ENCODE measurements at places on chromosomes 16 and 17.

DNA sequence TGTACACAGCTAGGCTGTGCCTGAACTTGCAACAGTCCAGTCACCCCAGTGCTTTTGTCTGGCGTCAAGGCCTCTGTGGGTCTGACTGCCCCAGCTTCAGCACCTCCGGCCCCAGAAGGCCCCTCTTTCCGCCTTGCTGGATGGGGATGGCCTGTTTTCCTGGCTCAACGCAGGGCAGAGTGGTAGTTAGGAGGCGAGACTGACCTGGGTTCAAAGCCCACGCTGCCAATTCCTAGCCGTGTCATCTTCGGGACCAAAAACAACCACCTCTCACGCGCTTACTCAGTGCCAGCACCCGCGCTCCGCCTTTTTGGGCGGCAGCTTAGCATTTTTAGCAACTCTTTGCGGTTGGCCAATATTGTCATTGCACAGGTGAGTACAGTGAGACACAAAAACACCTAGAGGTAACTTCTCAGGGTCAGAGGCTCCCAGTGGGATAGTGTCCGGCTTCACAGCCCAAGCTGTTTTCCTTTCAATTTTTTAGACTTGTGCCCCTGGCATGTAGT lies 4.6 kb downstream of the MYBBP1A start:
- DNase-seq, result no peak

DNA sequence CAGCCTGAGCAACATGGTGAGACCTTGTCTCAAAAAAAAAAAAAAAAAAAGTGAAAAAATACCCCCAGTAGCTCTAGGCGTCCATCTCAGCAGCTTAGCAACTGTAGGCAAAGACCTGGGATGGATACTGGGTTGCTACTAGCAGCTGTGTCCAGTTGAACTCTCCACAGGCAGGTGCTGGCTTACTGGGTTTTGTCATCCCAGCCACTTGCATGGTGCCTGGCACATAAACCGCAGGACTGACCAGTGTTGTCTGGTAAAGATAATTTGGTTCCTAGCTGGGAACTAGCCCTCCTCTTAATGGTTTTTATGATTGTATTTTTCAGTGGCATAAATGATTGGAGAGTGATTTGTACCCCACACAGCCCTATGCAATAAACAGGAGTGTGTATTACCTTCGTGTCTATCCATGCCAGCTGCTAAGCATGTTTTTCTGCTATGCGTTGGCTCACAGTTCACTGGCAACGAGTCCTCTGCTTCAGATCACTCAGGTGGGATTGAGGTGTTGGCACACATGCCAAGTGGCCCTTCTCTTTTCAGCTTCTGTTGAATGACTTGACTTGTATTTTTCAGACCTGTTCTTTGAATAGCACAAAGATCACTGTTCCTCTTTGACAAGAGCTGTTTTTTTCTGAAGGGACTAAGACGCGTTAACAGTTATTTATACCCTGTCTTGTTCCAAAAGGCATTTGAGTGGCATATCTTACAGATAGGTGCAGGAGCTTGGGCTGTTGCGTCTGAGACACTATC lies 352.9 kb downstream of the SNX29 start:
- DNase-seq, result no peak

- peak; percentile 35 for DNase-seq
These were observed 58.5 kb downstream of the HS3ST3B1 start for GRCh38 chr17:14359163-14360020.

DNA sequence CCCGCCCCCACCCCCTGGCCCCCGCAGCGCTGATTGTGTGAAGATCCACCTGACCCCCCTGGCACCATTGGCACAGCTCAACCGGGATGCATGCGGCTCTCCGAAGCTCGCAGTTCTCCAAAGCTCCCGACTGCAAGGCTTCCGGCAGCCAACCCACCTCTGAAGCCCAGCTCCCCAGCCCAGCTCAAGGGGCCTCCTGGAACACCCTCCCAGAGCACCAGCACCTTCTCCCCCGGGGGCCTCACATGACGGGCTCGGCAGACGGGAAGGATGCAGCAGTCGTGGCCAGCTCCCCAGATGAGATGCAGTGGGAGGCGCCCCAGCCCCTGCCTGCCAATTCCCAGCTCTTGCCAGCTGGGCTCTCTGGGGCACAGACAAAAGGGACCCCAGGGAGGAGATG lies 215.3 kb downstream of the ZNF423 start:
- DNase-seq, result no peak

DNA sequence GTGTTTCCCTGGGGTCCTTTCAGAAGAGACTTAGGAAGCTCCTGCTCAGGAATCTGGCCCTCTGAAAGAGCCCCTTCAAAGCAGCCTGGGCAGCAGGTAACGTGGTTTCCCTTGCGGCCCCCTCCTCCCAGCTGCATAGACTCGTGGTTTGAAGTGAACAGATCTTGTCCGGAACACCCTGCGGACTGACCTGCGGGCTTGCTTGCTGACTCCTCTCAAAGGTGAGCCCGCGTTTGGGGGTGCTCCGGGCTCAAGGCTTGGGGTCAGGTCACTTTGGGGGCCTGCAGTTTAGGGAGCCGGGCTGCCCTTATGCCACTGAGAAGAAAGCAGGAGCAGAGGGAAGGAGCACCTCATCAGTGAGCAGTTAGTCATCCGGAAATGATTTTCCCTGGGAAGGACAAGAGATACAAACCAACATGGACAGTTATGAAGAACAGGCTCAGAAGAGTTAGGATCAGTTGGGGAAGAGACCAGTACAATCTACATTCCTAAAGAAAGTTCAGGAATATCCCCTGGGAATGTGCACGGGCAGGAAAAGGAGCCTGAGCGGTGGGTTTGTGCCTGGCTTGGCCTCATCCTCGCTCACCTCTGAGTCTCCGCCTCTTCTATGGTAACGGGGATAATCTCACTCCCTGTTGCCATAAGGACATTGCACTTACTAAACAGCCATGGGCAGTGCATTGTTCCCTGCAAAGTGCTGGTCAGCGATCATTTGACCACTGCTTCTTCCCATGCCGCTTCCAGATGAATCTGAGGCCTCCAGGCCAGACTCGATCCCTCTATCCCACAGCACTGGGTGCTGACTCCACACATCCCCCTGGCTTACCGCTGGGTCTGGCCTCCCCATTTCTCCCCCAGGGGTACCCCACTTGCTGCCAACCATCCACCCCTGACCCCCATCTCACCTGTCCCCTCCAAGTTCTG lies 10.0 kb downstream of the LDHD start:
- DNase-seq, result no peak

Measured in stimulated activated CD4-positive, alpha-beta T cell treated with anti-CD3 and anti-CD28 coated beads, TNF-alpha, amount 100 ng/mL, for 24 hours (primary cell).